Stimulated activated CD4-positive, alpha-beta T cell treated with anti-CD3 and anti-CD28 coated beads, Interleukin-4, amount 100 ng/mL, for 1 hour (primary cell): ENCODE measurements at places on chromosomes 2 and 18.

- no peak for DNase-seq
These were observed 35.2 kb downstream of the STK17B start for GRCh38 chr2:196136151-196136550.

DNA sequence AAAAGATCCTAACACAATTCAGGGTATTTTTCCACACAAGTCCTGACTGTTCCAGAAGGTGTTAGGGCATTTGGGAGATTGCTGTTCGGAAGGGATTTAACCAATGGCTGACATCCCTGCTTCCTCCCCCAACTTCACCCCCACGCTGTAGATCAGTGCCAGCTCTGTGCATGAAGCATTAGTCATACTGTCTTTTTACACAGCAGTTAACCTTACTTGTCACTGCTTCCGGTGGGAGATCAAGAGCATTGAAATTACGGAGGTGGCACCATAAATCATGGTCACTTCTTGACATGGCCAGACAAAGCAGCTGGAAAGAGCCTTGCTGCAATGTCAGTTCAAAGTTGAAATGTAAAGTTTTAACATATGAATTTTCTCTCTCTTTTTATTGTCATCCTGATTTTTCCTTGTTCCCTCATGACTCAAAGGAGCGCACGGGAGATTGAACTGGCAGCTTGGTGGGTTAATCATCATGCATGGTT lies 70.2 kb downstream of the HRH4 start:
- DNase-seq = no peak

DNA sequence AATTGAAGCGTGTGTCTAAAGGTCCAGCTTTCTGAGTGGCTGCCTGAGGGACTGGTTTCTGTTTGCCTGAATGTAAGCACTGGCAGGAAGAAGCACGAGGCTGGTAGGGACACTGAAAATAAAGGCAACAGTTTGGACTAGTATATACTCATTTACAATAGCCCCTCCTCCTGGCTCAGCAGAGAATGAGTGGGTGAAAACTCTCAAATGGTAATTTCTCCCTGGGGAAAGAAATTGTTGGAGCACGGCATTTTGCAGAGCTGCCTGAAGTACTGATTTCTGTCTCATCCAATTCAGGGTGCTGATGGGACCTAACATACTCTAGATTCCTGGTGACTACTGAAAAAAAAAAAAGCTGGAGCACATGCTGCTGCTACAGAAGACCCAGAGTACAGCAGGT lies 17.3 kb upstream of the SPP2 start:
- DNase-seq = no peak

GRCh38 chr2:50720697-50721315 lies 311.1 kb downstream of the NRXN1 start:
- DNase-seq = no peak

GRCh38 chr2:200471324-200471848 lies 38.5 kb downstream of the KCTD18 start:
- DNase-seq = peak; percentile 32

DNA sequence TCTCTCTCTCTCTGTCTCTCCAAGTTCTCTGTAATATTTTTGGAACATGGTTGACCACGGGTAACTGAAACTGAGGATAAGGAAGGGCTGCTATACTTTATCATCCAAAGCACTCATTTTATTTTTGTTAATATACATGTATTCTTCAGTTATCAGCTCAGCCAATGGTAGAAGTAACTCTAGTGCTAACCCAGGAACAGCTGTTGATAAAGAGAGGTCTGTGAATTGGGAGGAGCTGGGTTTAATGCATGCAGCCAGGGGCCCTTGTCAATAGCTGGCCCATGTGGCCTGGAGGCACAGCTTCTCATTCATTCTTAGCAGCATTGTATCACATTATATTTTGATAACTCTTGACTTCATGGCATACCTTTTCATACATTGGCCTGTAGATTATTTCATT lies 401.6 kb downstream of the EPHA4 start:
- no peak for DNase-seq

- DNase-seq = no peak
These were observed 147.7 kb downstream of the WDPCP start for GRCh38 chr2:63440612-63441011.

- no peak for DNase-seq
These were observed 38.3 kb downstream of the GCA start for GRCh38 chr2:162382278-162382677.
